ENCODE measurements at places on chromosomes 12 and 14.

DNA sequence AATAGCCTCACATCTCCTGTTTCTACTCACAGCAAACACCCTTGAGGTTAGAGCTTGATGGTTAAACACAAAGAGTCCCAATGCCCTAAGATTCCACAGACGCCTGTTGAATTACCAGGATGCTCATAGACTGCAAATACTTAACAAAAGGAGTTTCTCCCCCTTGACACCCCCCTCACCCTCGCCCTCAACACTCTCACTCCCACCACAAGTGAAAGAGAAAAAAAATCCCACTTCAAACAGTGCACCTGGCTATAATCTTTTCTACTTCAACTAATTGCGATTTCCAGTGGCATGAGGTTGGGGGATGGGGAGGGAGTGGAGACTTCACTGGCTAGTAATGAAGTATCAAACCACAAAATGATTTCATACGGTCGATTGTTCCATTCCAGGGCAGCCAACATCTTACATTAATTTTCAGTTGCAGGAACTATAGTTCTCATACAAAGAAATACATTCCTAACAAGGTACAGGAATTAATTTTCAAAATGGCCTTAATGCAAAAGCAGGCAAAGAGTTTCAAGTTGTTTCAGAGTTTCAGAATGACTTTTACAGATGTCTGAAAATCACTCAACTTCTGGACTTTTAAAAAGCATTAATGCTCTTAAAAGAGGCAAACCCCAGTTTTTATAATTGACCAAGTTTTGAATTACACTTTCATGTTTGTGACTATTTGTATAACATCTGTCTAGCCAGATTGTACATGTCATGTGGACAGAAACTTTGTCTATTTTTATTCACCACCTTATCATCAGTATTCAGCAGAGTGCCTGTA is 390.7 kb downstream of the C12orf75 start:
- DNase-seq: no peak

GRCh38 chr12:2624543-2625288 is 170.1 kb upstream of the FKBP4 start:
- no peak for DNase-seq

GRCh38 chr12:81888961-81889360 is 129.8 kb upstream of the PPFIA2 start:
- no peak for DNase-seq

GRCh38 chr14:76761136-76761959 is at the start of gene VASH1:
VASH1 (plus strand) TSS chr14:76761468; CDS start chr14:76762822, 1,354 bp downstream.
- peak; percentile 86 for DNase-seq

DNA sequence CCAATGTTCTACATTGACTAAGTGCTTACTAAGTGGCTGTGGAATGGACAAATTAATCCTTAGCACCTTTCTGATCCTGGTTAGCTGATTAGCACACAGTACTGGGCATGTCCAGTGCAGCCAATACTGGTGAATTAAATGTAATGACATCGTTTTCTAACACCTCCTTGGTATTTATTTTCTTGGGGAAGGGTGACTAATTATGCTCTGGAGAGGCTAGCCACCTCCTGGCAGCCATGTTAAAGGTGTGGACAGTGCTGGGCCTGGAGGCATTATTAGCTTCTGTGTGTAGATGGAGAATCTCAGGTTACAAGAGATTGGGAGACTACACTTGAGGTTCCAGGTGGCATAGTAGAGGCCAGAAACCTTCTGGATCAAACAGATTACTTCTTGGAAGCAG is 230.9 kb upstream of the DDHD1 start:
- DNase-seq: no peak
